ENCODE measurements at places on chromosomes 11 and 22.

DNA sequence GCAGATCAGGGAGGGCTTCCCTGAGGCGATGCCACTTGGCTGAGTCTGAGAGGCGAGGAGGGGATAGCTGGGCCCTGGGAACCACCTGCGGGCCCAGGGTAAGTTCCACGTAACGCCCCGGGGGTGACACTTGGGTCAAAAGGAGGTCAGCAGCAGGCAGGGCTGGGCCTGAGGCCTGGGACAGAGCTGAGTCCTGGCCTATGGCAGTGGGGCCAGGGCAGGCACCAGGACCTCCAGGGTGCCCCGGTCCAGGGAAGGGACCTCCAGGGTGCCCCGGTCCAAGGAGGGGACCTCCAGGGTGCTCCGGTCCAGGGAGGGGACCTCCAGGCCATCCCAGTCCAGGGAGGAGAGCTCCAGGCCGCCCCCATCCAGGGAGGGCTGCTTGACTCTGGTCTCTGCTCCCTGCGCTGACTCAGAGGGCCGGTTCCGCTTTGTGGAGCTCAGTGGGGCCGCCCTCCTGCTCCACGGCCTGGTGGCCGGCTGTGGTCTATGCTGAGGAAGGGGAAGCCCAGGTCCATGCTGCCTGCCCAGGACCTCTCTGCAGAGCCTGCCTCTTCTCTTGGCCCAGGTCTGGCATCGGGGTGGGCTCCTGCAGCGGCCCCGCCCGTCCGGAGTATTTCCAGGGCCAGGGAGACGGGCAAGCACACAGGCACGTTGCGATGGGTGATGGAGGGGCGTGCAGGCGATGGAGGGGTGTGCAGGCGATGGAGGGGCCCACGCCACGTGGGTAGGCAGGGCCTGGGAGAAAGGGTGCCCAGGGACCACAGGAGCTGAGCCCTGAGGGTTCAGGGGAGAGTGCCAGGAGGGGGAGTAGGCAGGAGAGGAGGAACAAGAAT, 19.5 kb upstream of the WNT7B start:
- no peak for DNase-seq

DNA sequence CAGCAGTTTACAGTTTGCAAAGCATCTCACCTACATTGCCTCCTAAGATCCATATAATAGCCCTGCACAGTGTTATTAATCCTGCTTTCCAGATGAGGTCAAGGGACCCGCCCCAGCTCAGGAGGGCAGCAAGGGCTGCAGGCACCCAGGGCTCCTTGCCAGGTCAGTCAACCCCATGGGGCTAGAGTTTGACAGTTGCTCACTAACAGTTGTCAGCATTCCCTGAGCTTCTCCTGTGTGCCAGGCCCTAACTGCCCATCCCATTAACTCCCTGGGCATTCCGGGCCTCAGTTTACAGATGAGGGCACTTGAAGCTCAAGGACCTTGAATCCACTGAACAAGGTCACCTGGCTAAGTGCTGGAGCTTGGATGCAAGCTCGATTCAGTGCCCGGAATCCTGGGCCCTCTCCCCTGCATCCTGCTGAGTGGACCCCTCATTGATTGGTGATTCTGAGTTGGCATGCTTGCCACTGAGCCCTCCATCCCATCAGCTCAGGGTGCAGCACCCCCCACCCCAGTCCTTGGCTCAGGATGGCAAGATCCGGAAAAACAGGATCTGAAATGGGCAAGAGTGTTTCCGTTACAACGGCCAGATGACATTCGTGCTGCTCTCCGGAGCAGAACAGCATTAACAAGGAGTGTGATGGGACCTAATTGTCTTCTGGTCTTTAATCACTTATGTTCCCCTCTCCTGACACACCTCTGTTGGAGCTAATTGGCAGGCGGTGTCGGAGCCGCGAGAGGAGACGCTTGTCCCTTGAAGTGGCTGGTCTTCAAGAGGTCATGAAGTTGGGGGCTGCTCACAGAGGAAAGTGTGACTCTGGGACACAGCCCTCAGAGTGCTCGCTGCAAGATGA, 87.4 kb upstream of the SHISAL1 start:
- peak; percentile 42 for DNase-seq

GRCh38 chr11:8325591-8326304, 62.1 kb upstream of the LMO1 start:
- DNase-seq = no peak

- DNase-seq = no peak
These were observed 630 bp downstream of the PIK3IP1 start for GRCh38 chr22:31291481-31292235.

- DNase-seq = peak; percentile 86
These were observed at the start of gene PLCB3 for GRCh38 chr11:64251016-64251752. Gene PLCB3, plus strand, starts transcription at chr11:64251530. Its CDS starts 120 bp downstream, at chr11:64251650.
